CD4-positive, alpha-beta T cell treated with Interleukin-4 for 4 hours (primary cell): ENCODE measurements at places on chromosomes 1 and 21.
A peak's percentile ranks its signal among the peaks of the same experiment; 100 is the strongest.

DNA sequence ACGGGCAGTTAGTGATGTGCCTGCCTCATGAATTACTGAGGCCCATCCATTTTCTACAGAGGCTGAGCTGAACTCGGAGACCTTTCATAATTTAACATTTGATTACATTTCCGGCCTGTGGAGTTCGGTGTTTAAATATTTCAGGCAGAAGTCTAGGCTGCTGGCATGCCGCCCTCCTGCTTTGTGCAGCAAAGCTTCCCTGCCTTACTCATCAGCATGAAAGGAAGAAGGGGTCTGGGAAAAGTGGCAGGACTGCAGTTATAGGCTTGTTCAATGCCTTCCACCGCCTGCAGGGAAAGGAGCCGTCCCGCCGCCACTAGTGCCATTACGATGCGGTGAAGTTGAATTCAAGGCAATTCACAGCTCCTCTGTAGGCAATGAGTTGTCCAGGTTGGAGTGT, 527.9 kb downstream of the NPHP4 start:
- DNase-seq = no peak

GRCh38 chr1:147628441-147628840, 41.9 kb downstream of the ACP6 start:
- no peak for DNase-seq

DNA sequence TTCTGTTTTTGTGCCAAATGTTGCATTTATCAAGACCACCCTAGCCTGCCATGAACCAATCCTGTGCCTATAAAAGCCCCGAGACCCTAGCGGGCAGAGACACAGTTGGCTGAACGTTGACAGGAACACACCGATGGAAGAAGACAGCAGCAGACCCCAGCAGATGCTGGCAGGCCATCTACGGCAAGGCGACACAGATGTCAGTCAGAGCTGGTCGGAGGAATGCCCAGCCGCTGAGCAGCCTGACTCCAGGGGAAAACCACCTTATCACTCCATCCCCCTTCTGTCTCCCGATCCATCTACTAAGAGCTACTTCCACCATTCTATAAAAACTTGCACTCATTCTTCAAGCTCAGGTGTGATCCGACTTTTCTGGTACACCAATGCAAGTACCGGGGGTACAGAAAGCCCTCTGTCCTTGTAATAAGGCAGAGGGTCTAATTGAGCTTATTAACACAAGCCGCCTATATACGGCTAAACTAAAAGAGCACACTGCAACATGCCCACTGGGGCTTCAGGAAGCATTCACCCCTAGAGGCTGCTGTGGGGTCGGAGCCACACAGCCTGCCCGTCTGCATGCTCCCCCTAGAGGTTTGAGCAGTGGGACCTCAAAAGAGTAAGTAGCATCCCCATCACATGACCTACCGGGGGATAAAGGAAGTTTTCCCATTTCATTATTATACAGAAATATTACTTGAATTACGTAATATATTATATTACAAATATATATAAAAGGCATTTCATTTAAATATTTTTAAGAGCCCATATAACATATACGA, 1156.3 kb upstream of the B3GALT2 start:
- DNase-seq = no peak

- no peak for DNase-seq
Observed at GRCh38 chr1:98172022-98172421, 251.2 kb upstream of the DPYD start.

GRCh38 chr1:154730259-154730658, 122.3 kb upstream of the ADAR start:
- no peak for DNase-seq

GRCh38 chr1:180462102-180462501, 40.3 kb downstream of the ACBD6 start:
- no peak for DNase-seq

DNA sequence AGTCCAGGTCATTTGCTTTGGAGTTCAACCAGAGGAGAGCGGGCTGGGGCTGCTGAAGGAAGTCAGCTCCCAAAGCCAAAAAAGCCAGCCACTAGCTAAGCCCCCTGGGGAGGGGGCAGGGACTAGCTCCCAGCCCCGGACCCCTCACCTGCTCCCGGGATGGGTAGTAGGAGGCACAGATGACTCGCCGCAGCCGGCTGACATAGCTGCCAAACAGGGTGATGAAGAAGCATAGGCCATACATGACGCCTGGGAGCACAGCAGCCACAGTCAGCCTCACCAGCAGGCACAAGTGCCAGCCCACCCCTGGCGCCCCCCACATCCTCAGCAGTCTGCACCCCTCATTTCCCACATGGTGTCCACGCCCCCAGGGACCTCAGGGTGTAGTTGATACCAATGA, 7.4 kb downstream of the DCST2 start:
- no peak for DNase-seq

GRCh38 chr1:111275079-111275478, 15.6 kb upstream of the CHIA start:
- DNase-seq = peak; percentile 1

DNA sequence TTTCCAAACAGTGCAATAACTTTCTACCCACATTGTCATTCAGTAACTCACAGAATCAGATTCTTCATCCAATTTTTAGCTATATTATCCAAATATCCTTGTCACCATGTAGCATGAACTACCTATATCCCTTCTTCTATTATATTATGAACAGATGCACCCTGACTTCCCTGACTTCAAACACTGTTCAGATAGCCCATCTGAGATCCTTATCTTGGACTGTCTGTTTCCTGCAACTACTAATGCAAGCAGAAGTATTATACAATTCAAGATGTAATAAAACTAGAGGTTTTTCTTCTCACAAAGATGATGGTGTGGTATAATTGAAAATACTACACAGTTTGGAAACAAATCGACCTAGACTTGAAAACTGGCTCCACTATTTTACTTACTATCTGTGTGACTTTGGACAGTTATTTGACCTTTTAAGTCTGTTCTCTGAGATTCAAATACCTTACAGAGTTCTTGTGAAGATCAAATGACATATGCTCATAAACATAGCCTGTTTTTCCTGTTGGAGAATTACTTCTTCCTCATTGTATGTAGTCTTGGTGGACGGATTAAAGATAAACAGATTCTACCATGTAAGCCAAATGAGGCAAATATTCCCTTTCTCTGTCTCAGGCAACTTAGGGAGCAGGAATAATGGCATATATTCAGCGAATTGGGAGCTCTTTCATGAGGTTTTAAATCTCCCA, 407.9 kb upstream of the ZRANB2 start:
- DNase-seq = no peak

DNA sequence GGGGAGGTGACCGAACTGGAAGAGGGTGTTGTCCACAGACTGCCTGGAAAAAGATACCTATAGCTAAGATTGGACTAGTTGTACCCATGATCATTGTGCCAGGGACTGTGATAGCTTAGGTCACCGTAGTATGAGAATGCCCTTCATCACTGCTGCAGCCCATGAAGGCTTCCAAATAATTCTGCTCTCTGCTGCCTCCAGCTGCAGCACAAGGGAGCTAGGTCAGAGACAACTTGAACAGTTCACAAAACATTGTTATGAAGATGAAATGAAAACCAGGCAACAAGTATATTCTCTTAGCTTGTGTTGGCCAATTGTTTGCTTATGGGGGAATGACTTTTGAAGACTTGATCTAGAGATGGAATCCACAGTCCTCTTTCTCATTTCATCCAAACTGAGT, 246.7 kb downstream of the MRPL39 start:
- DNase-seq = no peak

DNA sequence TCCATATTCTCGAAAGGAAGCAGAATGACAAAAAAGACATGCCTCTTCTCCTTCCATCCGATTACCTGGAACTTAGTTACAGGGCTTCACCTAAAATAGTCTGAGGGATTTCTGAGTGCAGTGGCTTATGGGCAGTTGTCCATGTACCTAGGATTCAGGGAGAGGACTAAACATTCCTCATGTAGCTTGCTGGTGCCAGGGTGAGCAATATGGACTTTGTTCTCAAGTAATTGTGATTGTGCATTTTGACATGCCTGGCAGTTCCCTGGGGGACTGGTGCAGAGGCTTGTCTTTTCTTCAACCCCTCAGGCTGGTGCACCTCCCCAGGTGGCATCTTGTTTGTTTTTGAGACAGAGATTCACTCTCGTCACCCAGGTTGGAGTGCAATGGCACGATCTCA, 6.1 kb upstream of the PSEN2 start:
- no peak for DNase-seq

- DNase-seq = no peak
Observed at GRCh38 chr1:179995576-179995975, 41.0 kb downstream of the CEP350 start.

- no peak for DNase-seq
Observed at GRCh38 chr1:8020032-8020431, 6.1 kb downstream of the ERRFI1 start.

GRCh38 chr1:197180252-197180878, 33.9 kb upstream of the ASPM start:
- DNase-seq = peak; percentile 35

DNA sequence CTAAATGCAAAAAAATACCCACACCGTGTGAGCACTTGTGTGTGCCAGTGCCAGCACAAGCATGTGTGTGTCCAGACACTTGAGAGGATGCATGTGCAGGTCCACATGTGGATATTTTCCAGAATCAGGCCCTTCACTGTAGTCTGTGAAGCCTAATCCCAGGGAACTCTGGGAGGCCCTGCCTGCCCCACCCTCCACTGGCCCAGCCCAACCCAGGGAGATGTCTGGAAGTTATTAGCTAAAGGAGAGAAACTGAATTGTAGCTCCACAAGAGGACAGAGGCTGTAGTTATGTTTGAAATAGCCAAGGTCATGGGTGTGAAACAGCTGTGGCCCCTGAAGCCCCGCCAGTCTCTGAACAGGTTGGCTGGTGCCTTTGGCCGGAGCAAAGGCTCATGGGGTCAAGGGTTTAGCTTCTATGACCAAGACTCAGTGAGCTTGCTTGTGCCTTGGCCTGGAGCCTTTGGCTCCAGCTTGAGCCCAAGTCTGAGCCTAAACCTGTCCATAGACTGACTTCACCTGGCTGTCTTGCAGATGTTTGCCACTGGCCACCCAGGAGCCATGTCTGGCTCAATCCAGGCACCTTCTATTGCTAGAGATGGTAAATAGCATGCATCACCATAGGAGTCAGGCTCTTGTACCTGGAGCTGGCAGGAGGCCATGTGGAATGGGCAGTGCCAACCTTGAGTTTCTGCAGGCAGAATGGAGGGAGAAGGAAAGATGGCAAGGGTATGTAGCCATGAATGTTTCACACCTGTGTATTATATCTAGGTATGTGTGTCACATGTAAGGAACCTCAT, 69.9 kb downstream of the TMEM53 start:
- no peak for DNase-seq

DNA sequence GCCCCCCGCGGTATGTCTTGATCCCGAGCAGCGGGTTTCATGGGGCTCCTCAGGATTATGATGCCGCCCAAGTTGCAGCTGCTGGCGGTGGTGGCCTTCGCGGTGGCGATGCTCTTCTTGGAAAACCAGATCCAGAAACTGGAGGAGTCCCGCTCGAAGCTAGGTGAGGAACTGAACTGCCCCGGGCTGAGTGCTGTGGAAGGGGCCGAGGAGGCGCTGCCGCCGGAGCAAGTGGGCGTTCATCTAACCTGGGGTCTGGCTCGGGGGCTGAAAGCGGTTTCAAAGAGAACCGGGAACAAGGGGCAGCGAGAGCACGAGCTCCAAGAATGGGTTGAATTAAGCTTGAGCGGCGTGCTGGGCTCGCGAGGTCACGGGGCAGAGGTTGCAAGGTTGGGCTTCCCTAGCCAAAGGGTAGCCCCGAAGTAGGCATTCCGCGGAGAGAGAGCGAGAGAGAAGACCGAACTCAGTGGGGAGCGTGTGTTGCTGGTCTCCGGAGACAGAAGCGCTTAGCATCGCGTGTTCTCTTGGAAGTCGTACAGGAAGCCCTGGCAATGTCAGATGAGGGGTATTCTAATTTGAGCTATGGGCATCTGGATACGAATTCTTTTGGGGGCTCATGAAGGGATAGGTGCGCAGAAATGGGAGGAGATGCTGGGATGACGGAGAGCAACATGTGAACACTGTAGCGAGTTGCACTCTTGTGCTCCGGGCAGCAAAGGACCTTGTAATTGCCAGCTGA, 732 bp downstream of the HS2ST1 start:
- DNase-seq = peak; percentile 29

- DNase-seq = no peak
Observed at GRCh38 chr1:192601567-192601966, 26.0 kb downstream of the RGS1 start.

GRCh38 chr1:170700842-170701615, 37.1 kb downstream of the PRRX1 start:
- DNase-seq = no peak

DNA sequence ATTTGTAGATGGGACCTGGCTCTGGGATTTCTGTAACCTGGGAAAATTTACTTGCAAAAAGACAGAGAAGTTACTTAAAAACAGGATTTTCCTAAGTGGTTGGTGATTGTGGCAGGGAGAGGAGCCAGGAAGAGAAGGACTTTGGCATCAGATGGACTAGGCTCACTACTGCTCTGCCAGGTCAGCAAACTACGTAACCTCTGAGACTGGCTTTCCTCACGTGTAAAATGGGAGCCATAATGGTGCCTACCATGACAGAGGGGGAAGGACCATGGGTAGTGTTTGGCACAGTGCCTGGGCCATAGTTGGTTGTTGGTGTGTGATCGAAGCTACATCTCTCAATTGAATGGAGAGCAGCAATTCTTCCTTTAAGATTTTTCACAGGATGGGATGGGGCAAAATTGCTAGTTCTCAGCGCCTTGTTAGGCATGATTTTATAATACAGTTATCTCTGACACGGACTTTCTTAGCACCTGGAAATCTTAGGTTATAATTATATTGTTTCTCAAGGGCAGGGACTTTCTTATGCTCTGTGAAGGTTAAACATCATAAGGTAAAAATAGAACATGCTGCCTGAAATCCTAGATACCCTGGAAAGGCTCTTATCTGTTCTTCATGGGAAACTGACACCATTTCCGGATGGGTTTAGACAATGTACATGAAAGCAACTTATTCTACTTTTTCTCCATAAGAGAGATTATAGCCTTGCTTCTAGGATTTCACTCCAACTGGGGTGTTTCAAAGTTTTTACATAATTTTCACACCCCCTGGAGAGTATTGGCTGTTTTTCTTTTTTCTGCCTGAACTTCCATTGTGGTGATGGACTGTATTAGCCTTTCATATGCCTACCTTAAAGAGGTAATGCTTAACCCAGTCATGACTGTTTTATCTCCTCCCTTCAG, 10.9 kb downstream of the ROR1 start:
- no peak for DNase-seq

- DNase-seq = no peak
Observed at GRCh38 chr1:92356956-92357355, 58.1 kb downstream of the RPAP2 start.

- DNase-seq = no peak
Observed at GRCh38 chr1:206946261-206946660, at the start of gene PIGR. Gene PIGR, minus strand, starts transcription at chr1:206946466. Its CDS starts 5,935 bp downstream, at chr1:206940531.

DNA sequence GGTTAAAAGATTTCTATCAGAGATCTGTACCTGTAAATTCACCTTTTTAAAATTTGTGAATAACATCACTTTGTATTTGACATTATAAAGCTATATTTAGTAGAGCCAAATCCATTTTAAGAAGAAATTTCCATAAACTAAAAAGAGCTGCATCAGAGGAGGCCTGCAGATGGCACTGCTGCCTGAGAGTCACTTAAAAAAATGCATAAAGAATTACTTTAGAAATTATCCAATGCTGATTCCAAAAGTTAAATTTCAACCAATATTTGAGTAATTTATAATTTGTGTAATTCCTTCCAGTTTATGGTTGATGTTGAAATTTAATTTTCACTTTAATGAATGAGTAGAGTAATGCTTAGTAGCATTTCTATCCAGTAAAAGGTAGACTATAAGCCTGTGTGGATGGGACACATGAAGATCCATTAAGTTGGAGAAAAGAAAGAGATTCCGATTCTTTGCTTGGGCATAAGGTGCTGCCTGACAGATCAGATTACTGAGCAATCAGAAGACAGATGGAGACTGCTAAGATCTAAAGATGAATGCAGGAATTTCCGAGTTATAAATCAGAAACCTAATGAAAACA, 20.7 kb upstream of the RPE65 start:
- peak; percentile 7 for DNase-seq
